ENCODE measurements at places on chromosomes 13 and 19. TPM values are rescaled to one million over a fixed set of nuclear protein-coding genes. Genes with fewer than 3 reads are reported as not detected.

ERICH4 gene
- total RNA-seq, result not detected

PRR20C gene
- total RNA-seq, result not detected

SH2D3A gene
- total RNA-seq, result 18.7 TPM

ONECUT3 gene
- not detected for total RNA-seq

POLRMT gene
- 58.2 TPM for total RNA-seq

PNMA8A gene
- not detected for total RNA-seq

CNN2 gene
- total RNA-seq, result 352 TPM

Data from activated B cell treated with CpG ODN at 0.5 μM for 24 hours (primary cell).